ENCODE measurements at places on chromosomes 2 and 18. TPM values are rescaled to one million over a fixed set of nuclear protein-coding genes. Genes with fewer than 3 reads are reported as not detected.
A peak's percentile ranks its signal among the peaks of the same experiment; 100 is the strongest.

- no peak for DNase-seq
These were observed 72.5 kb downstream of the FAM210A start for GRCh38 chr18:13653746-13654433.

GRCh38 chr2:23093513-23093912 is 291.5 kb upstream of the KLHL29 start:
- DNase-seq, result no peak

GRCh38 chr2:10533811-10534321 is 85.7 kb upstream of the ODC1 start:
- no peak for DNase-seq

The NTSR2 gene
- not detected for total RNA-seq

- DNase-seq, result no peak
These were observed 38.2 kb downstream of the SESTD1 start for GRCh38 chr2:179226203-179226960.

DNA sequence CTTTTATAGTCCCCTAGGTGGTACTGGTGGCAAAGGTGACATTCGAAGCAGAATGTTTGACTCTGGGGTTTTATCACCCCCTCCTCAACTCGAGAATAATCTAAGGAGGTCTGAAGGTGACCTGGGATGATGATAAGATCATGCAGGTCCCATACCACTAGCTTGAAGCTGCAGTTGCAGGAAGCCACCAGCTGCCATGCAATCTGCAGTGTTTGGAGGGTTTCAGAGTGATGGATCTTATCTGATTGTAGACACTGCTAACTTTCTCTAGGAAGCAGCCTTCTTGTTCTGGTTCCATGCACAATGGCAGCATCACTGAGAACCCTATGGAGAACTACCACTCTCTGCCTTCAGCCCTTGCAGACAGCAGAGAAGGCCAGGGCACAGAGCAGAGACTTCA is 59.4 kb upstream of the LRPPRC start:
- no peak for DNase-seq

GRCh38 chr2:160073284-160073888 is 11.0 kb upstream of the PLA2R1 start:
- DNase-seq, result no peak

DNA sequence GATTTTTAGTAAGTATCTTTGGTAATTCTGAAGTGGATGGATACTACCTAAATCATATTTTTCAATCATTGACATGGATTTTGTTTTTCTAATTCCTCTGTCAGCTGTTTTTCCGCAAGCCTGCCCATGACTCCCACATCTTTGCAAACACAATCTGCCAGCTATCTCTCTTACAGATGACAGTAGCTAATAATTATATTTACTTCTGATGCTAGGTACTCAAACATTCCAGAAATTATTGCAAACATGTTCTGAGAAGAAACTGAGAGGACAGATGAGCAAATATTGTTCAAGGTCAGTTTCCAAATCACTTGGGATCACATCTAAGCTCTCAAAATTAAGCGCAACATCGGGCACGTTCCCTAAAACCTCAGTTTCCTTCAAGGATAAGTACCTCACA is 270.0 kb upstream of the CDH19 start:
- DNase-seq, result no peak

The SF3B6 gene
- total RNA-seq, result 47.0 TPM

The GPN1 gene
- total RNA-seq, result 32.1 TPM

The BIN1 gene
- total RNA-seq, result 157 TPM

DNA sequence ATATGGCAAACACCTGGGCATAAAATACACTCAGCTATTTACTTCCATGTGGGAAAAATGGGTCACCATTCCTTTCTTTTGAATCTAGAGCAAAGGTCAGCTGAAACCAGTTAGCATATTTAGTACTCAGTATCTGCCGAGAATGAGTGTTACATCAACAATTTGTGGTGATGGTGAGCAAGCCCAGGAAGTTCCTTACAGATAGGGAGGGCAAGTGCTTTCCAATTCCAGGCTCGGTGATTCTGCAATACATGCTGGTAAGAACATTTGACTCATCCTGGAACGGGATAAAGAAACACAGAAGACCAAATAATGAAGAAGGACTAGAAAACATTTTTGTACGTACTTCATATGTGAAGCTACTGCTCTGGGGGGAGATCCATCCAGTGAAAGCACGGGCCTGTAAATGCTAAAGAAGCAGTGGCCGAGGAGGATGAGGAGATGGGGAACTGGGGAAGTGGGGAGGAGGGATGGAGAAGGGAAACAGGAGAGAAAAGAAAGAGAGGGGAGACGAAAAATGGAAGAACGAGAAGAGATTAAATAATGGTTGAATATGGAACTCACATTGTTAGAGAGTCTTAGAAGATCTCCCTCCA is 251.9 kb downstream of the TTC32 start:
- DNase-seq, result no peak

DNA sequence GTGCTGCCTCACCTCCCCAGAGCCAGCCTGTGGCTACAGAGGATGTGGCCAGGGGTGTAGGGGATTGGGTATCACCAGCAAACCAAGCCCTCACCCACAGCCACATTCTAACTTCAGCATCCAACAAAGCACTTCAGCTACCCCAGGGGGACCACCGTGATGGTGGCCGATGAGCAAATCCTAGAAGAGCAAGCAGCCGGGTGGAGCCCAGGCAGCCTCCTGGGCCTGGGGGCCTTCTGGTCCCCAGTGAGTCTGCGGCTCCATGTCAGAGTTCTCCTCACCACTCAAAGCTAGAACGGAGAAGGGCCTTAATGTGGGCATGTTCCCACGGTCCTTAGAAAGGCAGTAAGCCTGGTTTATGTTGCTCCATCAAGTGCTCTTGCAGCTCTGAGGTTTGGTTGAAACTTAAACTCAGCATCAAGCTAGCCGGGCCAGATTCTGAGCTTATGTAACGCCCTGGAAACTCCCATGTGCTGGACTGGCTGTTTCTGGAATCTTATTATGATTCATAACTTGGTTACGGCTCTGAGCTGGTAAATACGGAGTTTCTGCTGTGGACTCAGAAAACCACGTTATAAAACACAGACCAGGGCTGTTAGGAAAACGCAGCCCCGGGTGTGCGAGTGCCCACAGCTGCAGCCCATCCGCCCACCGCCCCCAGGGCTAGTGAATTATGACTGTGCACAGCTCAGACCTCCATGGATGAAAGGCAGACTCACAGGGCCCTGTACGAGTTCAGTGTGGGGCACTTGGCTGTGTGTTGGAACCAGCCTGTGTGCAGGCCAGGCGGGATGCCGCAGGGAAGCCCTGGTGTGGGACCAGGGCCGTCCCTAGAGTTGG is 99.8 kb downstream of the SEPTIN10 start:
- DNase-seq, result no peak

DNA sequence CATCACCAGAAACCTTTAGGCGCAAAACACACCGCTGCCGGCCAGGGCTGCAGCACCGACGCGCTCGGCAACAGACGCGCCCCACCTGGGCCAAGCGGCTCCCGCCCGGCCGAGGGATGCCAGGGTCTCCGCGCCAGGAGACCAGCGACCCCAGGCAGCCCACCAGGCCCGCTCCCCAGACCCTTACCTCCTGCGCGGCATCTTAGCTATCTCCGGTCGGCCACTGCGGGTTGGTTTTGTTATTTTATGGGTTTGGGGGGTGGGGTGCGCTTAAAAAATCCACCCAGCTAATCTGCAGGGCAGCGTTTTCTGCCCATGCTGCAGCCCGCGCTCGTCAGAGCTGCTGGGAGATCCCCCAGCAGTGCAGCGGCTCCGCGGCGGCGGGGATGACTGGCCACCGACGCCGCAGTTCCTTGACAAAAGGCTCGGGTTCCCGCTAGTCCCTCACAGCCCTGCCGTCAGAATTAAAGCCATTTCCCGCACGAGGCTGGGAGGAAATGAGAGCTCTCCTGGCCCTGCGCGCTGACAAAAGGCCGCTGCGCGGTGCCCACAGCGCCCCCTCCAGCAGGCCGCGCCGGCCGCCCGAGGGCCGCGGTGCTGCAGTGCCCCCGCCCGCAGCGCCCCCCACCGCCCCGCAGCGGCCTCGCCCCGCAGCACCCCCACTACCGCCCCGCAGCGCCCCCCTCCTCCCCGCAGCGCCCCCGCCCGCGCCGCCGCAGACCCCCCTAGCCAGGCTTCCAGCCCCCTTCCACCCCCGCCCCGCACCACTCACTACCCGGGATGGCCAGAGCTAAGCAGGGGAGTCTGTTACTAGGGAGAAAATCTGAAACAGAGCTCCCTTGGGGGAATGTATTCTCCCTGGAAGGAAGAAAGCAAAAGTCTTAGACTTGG is at the start of gene ADD2:
TSS of gene ADD2 (minus strand) at position 502 of the 891 bp plus-strand sequence. CDS start 61,792 bp downstream, outside the sequence.
- DNase-seq, result no peak

The CRYGC gene
- total RNA-seq, result not detected

GRCh38 chr18:76255070-76255683 is 239.9 kb downstream of the ZNF516 start:
- DNase-seq, result no peak

- DNase-seq, result peak; percentile 80
These were observed 8.5 kb downstream of the HES6 start for GRCh38 chr2:238231251-238231793.

The RASGRP3 gene
- total RNA-seq, result 5.1 TPM

GRCh38 chr2:182606728-182607681 is 109.1 kb upstream of the DNAJC10 start:
- no peak for DNase-seq

The TUBA4B gene
- not detected for total RNA-seq

DNA sequence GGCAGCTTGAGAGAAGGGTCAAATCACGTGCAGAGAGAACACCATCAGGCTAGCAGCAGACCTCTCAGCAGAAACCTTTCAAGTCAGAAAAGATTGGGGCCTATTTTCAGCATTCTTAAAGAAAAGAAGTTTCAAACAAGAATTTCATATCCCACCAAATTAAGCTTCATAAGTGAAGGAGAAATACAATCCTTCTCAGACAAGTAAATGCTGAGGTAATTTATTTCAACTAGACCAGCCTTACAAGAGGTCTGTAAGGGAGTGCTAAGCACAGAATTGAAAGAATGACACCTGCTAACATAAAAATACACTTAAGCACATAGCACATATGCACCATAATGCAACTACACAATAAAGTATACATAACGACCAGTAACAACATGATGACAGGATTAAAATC is 693.9 kb downstream of the NYAP2 start:
- DNase-seq, result no peak

DNA sequence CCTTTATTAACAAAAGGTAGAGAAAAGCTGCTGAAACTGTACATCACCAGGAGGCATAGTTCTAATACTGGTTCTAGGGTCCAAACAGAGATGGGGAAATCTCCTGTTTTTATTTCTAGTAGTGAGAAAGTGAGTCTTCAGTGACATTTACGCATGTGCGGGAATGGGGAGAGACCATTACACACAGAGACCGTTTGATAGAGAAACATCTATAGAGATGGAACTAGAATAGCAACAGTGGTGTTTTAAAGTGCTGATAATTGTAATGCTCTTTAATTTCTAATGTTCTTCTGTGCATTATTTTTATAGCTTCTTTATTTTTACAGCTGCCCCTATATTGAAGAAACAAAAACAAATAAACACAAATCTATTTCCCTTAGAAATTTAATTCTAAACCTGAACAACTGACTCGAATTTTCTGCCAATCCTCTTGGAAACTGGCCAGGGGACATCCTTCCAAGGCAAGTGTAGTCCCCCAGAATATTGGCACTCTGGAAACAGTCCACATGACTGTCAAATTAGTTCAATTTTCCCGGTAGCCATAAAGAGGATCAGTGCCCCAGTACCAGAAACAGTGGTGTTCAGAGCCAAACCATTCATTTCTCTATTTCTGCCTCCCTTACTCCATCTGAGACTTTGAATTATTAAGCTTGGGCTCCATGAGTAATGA is 260.9 kb downstream of the ICOS start:
- DNase-seq, result no peak

The IRS1 gene
- 8.6 TPM for total RNA-seq

The MEX3C gene
- 45.3 TPM for total RNA-seq

The POTEI gene
- total RNA-seq, result not detected

The TACR1 gene
- not detected for total RNA-seq

DNA sequence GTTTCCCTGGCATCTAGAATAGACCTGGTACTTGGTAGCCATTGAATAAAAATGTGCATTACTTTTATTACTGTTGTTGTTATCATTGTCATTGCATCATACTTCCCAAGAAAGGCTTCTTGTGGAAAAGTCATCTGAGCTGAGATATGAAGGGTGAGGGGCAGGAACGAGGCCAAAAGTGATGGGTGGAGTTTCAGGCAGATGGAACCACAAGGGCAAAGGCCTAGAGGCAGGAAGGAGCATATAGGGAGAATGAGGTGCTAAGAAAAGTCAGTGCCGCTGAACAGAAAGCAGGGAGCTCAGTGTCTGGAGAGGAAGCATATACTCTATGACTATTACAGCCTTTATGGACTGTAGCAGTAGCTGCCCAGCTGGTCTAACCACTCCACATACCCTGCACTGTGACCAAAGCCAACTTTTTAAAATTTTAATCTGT is 219.3 kb downstream of the SPP2 start:
- no peak for DNase-seq

DNA sequence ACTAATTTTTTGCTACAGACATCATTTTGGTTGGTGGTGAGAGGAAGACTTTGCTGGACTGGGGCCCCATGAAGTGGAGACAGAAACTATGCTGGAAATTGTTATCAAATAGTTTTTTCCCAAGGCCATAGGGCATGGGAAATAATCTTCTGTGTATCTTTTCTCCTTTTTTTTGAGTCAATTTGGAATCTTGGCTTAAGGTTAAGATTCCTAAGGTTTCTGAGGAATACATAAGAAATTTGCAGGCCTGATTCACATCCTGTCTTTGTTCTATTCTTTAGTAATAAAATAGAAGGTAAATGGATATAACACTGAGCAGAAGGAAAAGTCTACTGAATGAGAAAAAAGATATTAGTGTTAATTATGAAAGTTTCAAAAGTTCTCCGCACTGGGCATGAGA is 16.6 kb downstream of the SMC6 start:
- no peak for DNase-seq

DNA sequence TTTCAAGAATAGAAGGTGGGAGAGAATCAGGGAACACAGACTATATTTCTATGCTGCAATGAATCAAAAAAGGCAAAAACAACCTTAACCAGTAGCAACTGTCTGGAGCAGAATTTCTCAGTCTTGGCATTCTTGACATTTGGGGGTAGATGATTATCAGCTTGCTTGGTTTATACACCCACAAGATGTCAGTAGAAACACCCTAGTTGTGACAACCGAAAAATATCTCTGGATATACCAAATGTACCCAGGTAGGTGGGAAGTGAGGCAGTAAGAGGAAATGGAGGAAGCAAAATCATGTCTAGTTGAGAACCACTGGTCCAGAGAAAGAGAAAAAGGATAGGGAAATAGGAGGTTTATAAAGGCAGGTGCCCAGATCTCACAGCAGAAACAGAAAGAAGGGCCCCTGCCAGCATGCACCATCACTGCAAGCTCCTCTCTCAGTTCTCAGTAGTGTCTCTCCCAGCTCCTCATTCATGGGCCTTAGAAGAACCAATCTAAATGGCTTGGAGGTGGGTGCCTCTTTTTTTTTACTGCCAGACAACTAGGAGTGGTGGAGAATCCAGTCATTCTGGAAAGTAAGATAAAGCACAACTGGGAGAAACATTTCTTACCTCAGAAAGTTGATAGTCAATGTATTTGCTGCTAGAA is 50.4 kb downstream of the MBD2 start:
- DNase-seq, result no peak

- DNase-seq, result no peak
These were observed 704.0 kb downstream of the RNF144A start for GRCh38 chr2:7621018-7621814.

Measured in T-cell (primary cell).